ENCODE measurements at places on chromosomes 5 and 9.
A peak's percentile ranks its signal among the peaks of the same experiment; 100 is the strongest.

- DNase-seq: no peak
These were observed 71.6 kb upstream of the STC2 start for GRCh38 chr5:173399851-173400250.

DNA sequence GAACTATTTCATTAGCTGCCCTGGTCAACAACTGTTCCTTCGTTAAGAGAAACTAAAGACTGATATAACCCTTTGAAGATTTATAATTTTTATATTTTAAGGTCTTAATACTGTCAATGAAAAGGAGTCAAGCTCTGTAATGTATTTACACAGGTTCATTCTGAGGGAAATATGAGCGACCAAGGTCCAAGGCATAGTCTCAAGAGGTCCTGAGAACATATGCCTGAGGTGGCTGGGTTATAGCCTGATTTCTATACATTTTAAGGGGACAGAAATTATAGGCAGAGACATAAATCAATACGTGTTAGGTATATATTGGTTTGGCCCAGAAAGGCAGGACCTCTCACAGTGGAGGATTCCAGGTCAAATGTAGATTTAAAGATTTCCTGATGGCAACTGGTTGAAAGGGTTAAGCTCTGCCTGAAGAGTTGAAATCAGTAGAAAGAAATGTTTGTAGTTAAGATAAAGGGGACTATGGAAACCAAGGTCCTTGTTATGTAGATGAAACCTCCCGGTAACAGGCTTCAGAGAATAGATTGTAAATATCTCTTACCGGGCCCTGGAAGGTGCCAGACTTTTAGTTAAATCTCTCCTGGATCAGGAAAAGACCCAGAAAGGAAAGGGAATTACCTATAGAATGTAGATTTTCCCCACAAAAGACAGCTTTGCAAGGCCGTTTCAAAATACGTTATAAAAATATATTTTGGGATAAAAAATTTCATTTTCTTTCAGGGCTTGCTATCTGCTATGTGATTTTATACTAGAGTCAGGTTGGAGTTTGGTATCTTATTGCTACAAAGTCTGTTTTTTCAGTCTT is 107.3 kb upstream of the PRLR start:
- DNase-seq: no peak

DNA sequence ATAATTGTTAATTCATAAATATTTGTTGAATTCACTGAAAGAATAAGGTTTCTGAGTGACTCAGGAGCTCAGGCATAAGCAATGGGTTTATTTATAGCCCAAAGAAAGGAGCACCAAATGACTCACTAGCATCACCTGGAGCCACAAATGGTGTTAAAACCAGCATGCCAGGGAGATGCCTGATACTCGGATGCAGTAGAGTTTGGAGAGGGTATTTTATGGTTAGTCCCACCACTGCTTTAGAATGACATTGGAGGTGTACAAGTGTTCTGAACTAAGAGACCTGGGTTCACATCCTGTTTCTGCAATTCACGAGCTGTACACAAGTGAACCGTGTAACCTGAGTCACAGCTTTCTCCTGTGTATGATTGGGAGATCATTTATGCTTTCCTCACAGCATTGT is 25.2 kb downstream of the CCL28 start:
- no peak for DNase-seq

DNA sequence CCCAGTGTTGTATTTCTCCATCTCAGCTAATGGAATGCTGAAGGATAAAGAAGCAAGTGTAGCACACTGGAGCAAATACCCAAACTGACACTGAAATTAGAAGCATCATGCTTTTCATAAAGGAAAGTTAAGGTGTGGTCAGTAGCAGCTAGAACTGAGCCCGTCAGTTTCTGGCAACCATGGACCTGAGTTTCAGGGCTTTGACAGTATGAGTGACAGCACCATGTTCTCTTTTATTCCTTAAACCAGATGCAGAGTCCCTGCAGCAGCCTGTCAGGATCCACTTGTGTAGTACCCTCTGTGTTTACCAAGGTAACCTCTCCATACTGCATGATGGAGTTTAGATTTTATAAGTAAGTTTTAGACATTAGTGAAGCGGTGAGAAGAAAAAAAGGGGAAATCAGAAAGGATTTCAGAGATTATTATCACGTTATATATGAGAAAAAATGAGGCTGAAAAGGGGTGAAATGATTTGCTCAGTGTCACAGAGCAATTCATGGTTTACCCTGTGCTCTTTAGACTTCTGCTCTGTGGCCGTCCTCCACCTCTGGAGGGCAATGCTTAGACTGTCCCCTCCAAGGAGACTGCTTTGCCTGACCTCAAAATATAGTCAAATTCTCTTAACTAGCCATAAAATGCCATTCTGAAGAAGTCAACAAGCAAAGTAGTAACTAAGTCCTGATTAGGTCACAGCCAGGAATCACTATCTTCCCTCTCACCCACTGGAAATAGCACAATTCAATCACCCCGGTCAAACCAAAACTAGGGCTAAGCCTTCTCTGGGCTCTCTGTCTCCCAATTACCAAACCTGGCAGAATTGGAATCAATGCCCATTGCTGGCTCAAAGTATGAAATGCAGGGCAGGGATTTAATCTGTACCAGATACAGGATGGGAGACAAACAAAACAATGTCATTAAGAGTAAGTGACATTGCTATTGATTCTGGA is 10.5 kb upstream of the MYOT start:
- no peak for DNase-seq

DNA sequence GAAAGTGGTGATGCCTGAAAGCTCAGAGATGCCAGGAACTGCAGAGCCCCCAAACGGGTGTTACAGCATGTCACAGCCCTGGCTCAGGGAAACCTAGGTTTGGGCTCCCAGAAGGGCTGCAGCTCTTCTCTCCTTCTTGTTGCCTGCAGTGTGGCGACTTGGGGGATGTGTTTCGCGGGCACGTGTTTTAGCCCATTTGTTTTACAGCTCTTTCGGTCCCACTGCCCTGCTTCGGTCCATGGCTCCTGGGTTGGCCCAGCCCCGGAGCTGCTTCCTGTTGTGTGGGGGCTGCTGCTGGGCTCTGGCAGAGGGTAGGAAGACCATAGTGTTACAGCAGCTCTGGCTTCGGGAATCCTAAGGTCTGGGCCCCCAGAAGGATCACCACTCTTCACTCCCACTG is 222.9 kb upstream of the RIOK2 start:
- no peak for DNase-seq

GRCh38 chr9:36949466-36949865 is 84.6 kb downstream of the PAX5 start:
- DNase-seq: no peak

GRCh38 chr9:114525513-114525912 is 20.2 kb upstream of the WHRN start:
- DNase-seq: no peak

GRCh38 chr9:130053504-130054324 is at the start of gene GPR107:
GPR107 (plus strand) TSS chr9:130053906; CDS start chr9:130053933, 27 bp downstream.
- peak; percentile 86 for DNase-seq

DNA sequence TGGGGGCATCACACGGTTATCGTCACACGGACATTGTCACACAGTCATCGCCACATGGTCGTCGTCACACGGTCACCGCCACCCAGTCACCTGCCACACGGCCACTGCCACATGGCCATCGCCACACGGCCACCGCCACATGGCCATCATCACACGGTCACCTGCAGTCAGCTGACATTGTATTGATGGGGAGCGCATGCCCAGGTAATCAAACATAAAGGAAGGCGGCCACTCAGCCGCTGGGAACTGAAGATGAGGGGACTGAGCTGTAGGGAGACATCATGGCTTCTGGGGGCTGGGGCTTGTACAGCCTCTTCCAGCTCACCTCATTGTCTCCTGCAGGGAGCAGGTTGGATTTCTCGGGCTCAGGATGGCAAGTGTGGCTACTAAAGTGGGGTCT is 49.2 kb downstream of the MRPL36 start:
- no peak for DNase-seq

- no peak for DNase-seq
These were observed 17.0 kb upstream of the TDRD7 start for GRCh38 chr9:97394881-97395280.

- no peak for DNase-seq
These were observed 281.0 kb downstream of the RASEF start for GRCh38 chr9:82781921-82782392.

DNA sequence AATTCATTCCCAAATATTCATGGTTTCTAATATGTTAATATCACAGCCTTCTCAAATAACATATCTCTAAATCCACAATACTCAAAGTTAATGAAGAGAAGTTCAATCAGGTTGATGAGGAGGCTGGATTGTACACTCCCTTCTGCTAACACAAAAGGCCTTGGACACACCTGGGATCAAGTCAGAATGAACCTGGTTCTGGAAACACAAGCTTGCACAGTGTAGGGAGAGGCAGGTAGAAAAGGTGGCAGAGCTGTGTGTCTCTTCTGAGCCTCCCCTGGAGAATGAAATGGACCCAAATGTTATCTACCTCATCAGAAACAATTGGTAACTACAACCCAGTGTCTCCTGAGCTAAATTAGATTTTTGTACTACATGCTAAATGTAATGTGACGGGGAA is 40.7 kb upstream of the FBP1 start:
- DNase-seq: no peak

- DNase-seq: no peak
These were observed 64.6 kb downstream of the ELOVL7 start for GRCh38 chr5:60779466-60779865.

- no peak for DNase-seq
These were observed 64.1 kb upstream of the CXCL14 start for GRCh38 chr5:135642934-135643333.

DNA sequence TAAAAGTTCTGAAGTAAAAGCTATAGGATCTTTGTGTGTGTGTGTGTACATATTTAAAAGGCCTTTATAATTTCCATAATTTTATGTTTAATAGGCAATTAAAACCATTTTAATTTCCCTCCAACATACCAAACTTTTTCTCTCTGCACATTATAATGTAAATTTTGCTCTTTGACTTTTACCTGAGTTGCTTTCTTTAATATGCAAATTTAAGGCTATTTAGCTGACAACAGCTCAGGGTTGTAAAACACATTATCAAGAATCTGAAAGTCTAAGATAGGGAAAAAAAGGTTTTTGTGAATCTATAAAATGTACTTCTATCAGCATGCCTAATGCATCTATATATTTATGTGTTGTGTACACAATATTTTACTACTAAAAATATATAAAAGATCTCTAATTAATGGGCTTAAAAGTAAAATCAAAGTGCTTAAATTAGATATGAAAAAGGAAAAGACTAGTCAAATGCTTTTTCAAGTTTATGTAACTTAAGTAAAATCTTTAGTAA is 239.6 kb upstream of the RAI14 start:
- DNase-seq: no peak

GRCh38 chr9:117363006-117363405 is 51.9 kb downstream of the ASTN2 start:
- no peak for DNase-seq

DNA sequence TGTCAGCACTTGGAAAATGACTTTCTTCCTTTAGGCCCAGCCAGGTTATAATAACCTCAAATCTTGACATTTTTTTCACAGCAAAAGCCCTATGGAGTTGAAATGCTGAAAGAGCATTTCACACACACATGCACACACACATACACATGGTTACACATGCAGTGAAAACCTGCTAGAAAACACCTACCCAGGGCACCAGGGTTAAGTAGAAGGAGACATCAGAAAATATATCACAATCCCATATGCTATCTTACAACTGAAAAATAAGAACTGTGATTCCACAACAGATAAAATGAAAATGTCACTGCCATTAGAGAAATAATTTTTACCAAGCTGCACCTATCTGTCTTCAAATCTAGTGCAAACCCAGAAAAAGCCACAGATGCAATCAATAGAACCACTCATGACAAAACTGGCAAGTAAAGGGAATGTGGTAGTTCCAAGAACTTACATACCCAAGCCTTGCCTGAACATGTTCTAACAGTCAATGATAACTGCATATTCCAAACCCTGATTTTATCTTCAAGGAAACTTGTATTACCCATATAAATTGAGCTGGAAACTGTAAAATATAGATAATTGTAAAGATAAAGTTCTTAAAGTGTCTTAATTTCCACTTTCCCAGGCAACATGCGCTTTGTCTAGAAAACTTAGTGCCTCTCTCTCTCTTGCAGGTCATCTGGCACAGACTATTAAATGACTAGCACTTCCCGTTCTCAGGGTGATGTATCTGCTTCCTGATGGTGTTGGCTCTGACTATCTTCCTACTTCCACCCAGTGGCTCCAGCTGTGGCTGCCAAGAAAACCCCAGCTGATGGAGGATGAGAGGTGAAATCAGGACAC is 250.2 kb upstream of the PTGER4 start:
- no peak for DNase-seq

- DNase-seq: no peak
These were observed 1.0 kb upstream of the RXRA start for GRCh38 chr9:134325096-134325812.

DNA sequence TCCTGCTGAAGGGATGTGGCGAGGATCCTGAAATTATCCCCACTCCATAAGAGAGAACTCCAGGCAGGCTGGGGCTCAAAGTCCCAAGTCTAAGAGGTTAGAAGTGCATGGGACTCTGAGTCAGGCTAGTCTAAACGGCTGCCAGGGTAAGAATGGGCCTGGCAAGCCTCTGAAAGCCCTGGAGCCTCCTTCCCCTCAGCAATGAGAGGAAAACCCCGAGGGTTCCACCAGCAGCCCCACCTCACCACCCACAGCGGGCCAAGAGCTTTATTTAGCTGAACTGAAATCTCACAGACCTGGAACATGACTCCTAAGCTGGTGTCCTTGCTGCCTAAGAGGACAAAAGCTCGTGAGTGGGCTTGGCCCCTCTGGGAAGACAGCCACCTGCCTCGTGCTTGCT is 135.5 kb downstream of the SEC61B start:
- DNase-seq: no peak

GRCh38 chr5:18745988-18746615 is 1111.8 kb downstream of the TAF11L14 start:
- peak; percentile 31 for DNase-seq

GRCh38 chr9:123460091-123460490 is 104.1 kb downstream of the CRB2 start:
- DNase-seq: no peak

- no peak for DNase-seq
These were observed 284.1 kb downstream of the NFIB start for GRCh38 chr9:14029806-14030374.

- no peak for DNase-seq
These were observed 97.9 kb downstream of the COL23A1 start for GRCh38 chr5:178492278-178492677.

DNA sequence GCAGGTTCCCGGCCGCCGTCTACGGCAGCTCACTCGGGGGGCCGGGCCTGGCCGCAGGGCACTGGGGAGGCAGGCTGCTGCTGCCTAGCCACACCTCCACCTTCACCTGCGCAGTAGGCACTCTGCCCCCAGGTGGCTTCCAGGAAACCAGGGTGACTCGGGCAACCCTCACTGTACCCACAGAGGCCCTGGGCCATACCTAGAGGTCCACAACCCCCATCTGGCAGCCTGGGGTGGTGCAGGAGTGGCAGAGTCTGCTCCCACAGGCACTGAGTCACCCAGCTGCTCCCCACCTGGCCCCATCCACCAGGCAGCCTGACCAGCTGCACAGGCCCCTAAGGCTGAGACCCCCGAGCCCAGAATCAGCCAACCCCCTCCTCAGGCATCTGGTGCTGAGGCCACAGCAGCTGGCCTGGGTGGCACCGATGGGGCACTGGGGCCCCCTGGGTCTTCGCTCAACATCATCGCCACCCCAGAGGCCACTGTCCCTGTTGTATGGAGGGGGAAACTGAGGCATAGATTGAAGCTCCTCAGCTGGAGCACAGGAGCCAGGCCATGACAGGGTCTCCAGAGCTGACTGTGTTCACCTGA is 70.2 kb downstream of the KCNT1 start:
- DNase-seq: no peak

Data from activated naive CD8-positive, alpha-beta T cell treated with anti-CD3 and anti-CD28 coated beads for 36 hours (primary cell).